Left lung (tissue), 14 donors: ENCODE measurements at places on chromosomes 7 and 10. TPM values are rescaled to one million over a fixed set of nuclear protein-coding genes. Genes with fewer than 3 reads are reported as not detected.

ZNF365 gene
- 1.4 TPM for total RNA-seq

HHEX gene
- 13.7 TPM for total RNA-seq

DNA sequence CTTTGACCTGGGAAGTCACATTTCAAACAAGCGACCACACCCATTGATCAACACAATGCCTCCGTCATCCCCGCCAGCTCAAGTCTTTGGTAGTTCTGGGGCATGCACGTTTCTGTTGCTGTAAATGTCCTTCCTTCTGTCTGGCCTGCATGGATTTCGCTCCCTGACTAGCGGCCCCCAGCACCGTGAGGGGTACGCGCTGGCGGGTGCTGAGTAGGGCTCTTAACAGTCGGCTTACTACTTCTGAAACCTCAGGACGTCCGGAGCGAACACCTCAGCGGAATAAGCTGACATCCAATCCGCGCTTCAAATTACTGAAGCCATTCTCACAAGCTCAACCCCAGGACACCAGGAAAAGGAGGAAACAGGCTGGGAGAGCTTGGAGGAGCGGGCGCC is 505 bp downstream of the NUDCD3 start:
- H3K36me3 ChIP-seq = no peaks in the 10 kb centered on the region
- peak overlapping the region; percentile 75 for H3K4me3 ChIP-seq
- H3K27ac ChIP-seq = peak overlapping the region; percentile 97
- H3K4me1 ChIP-seq = peaks cover 52% of the 10 kb centered on the region
- H3K27me3 ChIP-seq = no peaks in the 10 kb centered on the region
- DNase-seq = no peak

DNA sequence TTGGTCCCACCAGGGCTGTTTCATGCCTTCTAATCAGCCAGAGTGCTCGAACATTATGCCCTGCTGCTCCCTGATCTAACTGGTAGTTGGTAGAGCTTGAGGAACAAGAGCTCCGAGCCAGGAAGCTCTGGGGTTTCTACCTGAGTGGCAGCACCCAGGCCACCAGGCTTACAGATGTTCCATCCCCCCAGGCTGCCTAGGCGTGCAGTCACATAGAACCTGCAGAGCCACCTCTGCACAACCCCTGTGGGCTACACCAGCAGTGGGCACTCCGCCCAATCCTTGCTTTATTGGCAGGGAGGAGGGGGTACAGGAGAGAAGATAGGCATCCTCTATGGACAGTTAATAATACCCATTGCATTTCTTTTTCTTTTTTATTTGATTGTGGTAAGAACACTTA is 21.8 kb downstream of the MAP3K8 start:
- no peaks in the 10 kb centered on the region for H3K27me3 ChIP-seq
- no peak overlapping the region for H3K4me3 ChIP-seq
- H3K27ac ChIP-seq = peak overlapping the region; percentile 79
- H3K36me3 ChIP-seq = peaks cover 94% of the 10 kb centered on the region
- no peak for DNase-seq

- DNase-seq = no peak
- peaks cover 7% of the 10 kb centered on the region for H3K4me1 ChIP-seq
Measured at GRCh38 chr7:149257146-149257545, 4.8 kb upstream of the ZNF783 start.

DNA sequence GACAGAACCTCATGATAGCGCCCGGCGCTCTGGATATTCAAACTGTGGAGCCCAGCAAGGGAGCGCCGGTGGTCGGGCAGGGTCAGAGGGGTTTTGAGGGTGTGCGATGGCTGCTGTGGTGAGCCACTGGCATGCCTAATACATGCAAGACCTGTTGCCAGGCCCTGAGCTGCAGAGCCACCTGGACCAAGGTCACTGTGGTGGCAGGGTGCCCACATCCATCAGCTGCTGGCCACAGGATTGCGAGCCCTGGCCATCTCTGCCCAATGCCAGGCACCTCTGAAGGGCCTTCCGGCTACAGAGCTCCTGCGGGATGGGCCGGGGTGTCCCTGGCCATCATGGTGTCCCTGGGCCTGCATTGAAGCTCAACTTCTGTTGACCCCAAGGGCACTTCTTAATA is 123.0 kb upstream of the TNRC18 start:
- H3K4me1 ChIP-seq = no peaks in the 10 kb centered on the region
- H3K27ac ChIP-seq = no peak overlapping the region
- H3K27me3 ChIP-seq = no peaks in the 10 kb centered on the region
- DNase-seq = no peak
- no peaks in the 10 kb centered on the region for H3K36me3 ChIP-seq
- no peak overlapping the region for H3K4me3 ChIP-seq

GRCh38 chr10:100328198-100328597 is 1.8 kb downstream of the PKD2L1 start:
- DNase-seq = no peak
- H3K36me3 ChIP-seq = no peaks in the 10 kb centered on the region
- H3K4me3 ChIP-seq = no peak overlapping the region
- no peaks in the 10 kb centered on the region for H3K27me3 ChIP-seq
- no peak overlapping the region for H3K27ac ChIP-seq
- peaks cover 8% of the 10 kb centered on the region for H3K4me1 ChIP-seq
